Upper lobe of left lung (tissue), 6 donors: ENCODE measurements at places on chromosomes 1 and 21.

- no peak for DNase-seq
These were observed 674 bp downstream of the CEP350 start for GRCh38 chr1:179955287-179955680.

GRCh38 chr1:185969028-185969427, 234.8 kb downstream of the HMCN1 start:
- no peak for DNase-seq

GRCh38 chr21:41410767-41411448, 15.1 kb upstream of the MX1 start:
- no peak for DNase-seq

GRCh38 chr1:17527036-17527914, 12.2 kb upstream of the ARHGEF10L start:
- no peak for DNase-seq

DNA sequence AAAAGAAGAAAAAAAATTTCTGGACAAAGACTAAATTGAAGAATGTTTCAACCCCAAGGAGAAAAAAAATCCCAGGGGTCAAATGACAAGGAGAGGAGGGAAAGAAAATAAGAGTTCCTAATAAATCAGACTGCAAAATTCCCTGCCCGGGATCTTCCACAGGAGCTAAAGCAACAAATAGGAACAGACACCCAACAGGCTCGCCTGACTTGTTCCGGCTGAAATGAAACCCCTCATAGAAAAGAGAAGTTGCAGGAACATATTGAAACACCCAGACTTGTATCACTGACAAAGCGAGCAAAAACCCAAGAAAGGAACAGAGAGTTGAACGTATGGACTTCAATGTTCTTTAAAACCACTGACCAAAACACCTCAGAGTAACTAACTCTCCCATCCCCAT, 123.0 kb downstream of the TIAM1 start:
- no peak for DNase-seq

DNA sequence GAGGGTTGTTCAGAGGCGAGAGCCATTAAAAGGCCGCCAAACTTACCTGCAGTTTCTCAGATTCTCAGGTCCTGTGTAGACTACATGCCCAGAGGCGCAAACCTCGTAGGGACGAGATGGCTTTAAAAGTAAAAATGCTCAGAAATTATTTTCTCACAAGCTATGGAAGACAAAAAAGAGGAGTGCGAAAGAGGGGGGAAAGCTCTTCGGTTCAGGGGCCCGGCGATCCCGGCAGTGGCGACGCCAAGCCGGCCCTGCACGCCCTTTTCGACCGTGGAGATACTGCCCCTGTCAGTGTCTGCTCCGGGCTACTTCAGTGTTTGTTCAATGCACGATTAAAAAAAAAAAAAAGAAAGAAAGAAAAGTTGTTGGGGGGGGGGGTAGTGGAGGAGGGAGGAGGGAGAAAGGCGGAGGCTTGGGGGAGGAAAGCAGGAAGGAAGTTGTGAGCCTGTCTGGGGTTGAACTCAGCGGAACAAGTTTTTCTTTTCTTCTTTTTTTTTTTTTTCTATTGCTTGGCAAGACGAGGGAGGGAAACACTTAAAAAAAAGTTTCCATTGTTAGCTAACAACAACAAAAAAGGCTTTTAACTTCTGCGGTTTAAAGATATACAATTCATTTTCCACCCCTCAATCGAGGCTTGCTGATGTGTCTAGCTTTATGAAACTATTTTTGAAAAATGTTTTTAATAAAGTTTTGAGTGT, at the start of gene ITPKB:
Gene ITPKB (minus strand): TSS at position 288 of the 701 bp plus-strand sequence. CDS start 1,824 bp downstream, outside the sequence.
- DNase-seq, result peak; percentile 87

- DNase-seq, result no peak
These were observed 7.7 kb downstream of the EPHX1 start for GRCh38 chr1:225817611-225818061.

DNA sequence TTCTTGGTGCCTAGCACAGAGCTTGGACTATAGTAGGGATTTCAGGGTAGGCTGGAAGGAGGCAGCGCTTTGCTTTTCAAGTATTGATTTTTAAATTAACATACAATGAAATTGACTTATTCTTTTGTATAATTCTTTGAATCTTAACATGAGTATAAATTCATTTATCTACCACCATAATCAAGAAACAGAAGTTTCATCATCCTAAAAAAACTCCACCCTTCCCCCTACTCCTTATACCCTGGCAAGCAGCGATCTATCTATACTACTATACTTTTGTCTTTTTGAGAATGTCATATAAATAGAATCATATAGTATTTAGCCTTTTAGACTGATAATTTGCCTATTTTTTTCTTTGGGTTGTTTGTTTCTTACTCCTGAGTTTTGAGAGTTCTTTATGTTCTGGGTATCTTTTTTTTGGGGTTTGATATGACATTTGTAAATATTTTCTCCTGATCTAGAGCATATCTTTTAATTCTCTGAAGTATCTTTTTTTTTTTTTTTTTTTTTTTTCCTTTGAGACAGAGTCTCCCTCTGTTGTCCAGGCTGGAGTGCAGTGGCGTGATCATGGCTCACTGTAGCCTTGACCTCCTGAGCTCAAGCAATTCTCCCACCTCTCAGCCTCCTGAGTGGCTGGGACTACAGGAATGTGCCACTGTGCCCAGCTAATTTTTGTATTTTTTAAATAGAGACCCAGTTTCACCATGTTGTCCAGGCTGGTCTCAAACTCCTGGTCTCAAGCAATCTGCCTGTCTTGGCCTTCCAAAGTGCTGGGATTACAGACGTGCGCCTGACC, 6.4 kb downstream of the RPS6KC1 start:
- no peak for DNase-seq

- DNase-seq, result no peak
These were observed 16.6 kb downstream of the TSNAX start for GRCh38 chr1:231544943-231545592.

GRCh38 chr1:223824712-223825111, 21.0 kb downstream of the TP53BP2 start:
- no peak for DNase-seq

GRCh38 chr1:7229696-7230631, 444.7 kb downstream of the CAMTA1 start:
- DNase-seq, result no peak

DNA sequence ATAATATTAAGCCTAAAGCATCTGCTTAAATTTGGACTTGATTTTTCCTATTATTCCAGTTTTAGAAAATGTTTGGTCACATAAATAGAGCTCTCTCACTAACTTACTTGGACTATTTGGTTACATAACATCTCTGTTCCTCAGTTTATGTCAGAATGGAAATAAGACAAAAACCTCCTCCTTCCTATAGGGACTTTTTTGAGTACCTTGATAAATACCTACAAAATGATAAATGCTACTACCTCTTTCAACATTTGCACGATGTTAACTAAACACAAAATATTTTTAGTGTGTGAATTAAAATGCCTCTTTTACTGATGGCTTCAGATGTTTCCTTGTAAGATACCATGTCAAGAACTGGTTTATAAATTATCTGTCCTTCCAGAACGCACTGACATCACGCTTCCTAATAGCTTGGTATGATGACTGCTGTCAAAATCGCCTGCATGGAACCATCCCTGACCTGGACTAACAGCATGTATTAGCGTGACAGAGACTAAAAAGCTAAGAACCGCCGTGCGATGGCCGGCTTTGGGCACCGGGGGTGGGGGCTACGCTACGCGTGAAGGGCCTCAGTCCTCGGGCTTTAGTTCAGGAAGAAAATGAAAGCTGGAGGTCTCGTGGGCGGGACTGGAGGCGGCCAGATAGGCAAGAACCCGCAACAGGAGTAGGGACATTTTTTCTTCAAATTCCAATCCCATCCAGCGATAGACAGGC, 133.2 kb upstream of the BARHL2 start:
- DNase-seq, result peak; percentile 44

- no peak for DNase-seq
These were observed 23.7 kb downstream of the SNX27 start for GRCh38 chr1:151635479-151636072.

- no peak for DNase-seq
These were observed 4.8 kb downstream of the KIAA1614 start for GRCh38 chr1:180917306-180918065.

DNA sequence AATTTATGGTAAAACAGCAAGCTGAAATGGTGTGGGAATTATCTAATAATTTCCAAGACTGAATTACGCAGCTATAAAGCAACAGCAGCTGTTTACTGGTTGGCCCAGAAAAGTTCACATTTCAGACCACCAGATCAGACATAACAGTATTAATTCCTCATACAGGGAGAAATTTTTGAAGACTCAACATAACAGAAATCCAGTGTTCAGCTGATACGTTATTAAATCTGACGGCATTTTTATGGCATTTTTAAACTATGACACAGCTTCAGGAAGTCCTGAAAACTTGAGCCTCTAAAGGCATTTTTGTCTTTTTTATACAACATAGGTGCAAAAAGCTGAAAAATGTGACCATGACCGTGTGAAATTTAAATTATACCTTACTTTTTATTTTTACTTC, 91.2 kb downstream of the APP start:
- DNase-seq, result no peak

DNA sequence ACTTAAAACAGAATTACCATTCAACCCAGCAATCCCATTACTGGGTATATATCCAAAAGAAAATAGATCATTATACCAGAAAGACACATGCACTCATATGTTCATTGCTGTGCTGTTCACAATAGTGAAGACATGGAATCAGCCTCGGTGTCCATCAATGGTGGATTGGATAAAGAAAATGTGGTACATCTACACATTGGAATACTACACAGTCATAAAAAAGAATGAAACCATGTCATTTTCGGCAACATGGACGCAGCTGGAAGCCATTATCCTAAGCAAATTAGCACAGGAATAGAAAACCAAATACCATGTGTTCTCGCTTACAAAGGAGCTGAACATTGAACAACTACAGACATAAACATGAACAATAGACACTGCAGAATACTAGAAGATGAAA, 244.8 kb upstream of the PROX1 start:
- DNase-seq, result no peak
